Osteocyte (in vitro differentiated cells): ENCODE measurements at places on chromosomes 1 and 21.

DNA sequence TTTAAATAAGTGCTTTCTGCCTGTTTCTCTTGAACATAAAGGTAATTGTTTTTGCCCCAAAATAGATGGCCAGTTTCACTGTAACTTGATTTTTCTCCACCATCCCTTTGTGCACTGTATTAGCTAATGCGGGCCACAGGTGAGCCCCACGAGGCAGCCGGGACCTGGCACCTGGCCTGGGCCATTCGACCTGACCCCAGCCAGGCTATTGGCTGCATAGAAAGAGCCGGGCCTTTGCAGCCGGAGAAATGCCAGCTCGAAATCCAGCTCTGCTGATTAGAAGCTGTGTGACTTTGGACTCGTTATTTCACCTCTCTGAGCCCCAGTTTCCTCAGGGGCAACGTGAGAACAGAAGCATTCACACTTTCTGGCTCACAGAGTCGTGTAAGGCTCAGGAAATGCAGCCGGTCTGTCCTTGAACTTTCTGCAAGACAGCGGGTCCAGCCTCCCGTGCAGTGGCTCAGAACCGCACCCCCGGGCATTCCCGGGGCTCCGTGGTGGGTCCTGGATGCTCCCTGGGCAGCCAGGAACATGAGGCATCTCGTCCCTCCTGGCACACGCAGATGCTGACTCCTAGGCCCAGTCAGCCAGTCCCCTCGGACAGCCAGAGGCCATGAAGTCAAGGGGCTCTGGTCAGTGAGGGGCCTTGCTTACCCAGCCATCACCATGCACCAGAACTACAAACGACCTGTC lies 37.4 kb upstream of the ACTRT2 start:
- no peak for DNase-seq

- DNase-seq, result no peak
Measured at GRCh38 chr1:3219005-3219790, 150.2 kb downstream of the PRDM16 start.

- no peak for DNase-seq
Measured at GRCh38 chr1:6391951-6392808, 1.4 kb downstream of the ACOT7 start.

DNA sequence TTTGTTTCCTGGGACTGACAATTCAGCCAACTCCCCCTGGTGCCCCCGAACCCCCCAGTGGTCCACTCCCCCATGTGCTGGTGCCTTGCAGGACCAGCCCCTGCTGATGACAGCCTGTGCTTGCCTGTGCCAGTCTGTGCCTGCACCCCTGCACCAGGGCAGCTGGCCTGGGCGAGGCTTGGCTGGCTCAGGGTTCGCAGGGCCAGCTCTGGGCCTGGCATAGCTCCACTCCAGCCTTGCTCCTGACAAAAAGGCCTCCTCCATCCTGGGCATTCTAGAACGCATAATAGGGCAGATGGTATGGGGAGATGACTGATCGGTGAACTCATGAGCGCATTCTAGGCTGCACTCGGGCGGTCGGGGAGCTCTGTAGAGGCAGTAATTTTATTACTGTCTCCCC lies 5.4 kb downstream of the CNTN2 start:
- DNase-seq, result no peak

- no peak for DNase-seq
Measured at GRCh38 chr1:87435484-87435883, 106.8 kb downstream of the LMO4 start.

DNA sequence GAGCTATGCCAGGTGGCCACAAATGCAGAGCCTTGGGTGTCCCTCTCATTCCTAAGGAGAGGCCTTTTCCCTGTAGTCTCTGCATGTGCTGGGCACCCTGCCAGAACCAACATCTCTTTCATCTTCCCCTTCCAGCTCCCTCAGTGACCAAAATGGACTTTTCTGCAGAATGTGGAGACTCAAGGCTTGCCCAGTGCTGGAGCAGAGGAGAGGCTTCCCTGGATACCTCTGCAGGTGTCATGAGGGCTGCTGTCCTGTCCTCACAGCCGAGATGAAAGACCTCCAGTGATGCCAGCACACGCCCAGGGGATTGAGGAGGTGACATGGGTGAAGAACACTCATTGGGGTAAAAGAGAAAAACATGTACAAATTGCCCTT lies 347.0 kb upstream of the AJAP1 start:
- DNase-seq, result no peak
